ENCODE measurements at places on chromosomes 11 and 22.

- DNase-seq: no peak
Measured at GRCh38 chr22:23152238-23153114, 7.2 kb downstream of the RAB36 start.

GRCh38 chr11:9276571-9276970 is 11.4 kb upstream of the DENND5A start:
- DNase-seq: peak; percentile 26

- peak; percentile 86 for DNase-seq
Measured at GRCh38 chr11:77381729-77382665, 80.5 kb upstream of the GDPD4 start.

DNA sequence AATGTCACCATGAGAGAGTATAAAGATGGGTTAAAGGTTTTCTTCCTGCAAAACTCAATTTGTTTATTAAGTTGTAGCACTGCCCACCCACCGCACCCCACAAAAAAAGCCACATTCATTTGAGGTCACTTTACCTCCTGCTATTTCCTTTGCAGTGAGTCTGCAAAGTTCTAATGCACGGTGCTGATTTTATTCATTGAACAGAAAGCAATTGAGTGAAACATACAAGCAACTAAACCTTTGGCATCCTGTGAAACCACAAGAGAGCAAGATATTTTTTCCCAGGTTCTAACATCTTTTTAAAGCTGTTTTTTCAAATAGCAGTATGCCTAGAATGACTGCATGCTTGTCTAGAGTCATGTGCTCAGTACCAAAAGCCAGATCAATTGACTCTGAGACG is 39.0 kb downstream of the RRAS2 start:
- DNase-seq: no peak

DNA sequence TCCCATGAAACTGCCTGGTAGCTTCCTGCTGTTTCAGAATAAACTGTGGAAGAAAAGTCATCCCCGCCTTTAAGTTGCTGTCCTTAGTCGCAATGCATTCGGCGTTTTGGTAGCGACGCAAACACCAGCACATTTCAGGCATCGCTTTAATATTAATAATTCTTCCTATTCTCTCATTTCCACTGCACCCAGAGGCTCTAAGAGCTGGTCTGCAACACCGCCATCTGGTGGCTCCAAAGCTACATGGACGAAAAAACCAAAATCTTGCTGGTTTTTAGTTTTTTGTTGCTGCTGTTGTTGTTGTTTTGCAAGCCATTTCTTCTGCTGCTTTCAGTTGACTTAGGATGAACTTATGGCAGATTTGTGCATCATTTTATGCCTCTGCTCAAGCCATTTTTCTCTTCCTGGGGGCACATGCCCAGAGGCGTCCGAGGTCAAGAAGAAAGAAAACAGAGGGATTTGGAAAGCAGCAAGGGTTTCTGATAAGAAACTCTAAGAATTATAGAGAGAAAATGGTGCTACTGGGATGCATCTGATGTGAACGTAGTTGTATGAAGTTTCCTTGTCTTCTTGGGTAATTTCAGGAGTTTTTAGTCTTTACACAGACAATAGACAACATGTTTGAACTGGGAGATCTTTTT is 345.4 kb upstream of the KIRREL3 start:
- peak; percentile 54 for DNase-seq

GRCh38 chr11:91527380-91528030 is 697.1 kb upstream of the FAT3 start:
- no peak for DNase-seq

DNA sequence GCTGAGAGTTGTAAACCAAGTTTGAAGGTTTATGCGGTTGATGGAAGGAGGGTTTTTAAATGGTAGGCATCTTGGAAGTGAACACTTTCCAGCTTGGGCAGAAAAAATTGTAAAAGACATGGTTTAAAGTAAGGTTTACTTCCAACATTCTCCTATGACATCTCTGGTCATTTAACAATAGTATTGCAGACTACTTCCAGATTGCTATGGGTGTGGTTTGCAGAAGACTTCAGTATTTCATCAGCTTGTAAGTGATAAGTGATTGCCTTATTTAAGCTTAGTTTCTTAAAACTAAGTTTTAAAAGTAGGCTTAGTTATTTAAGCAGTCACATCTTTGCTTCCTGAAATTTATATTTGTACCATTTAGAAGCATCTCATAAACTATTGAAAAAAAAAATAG is 7.2 kb upstream of the STT3A start:
- DNase-seq: no peak

Measured in NCI-H82 (cell line).